ENCODE measurements at places on chromosomes 5 and 9. TPM values are rescaled to one million over a fixed set of nuclear protein-coding genes. Genes with fewer than 3 reads are reported as not detected.

DNA sequence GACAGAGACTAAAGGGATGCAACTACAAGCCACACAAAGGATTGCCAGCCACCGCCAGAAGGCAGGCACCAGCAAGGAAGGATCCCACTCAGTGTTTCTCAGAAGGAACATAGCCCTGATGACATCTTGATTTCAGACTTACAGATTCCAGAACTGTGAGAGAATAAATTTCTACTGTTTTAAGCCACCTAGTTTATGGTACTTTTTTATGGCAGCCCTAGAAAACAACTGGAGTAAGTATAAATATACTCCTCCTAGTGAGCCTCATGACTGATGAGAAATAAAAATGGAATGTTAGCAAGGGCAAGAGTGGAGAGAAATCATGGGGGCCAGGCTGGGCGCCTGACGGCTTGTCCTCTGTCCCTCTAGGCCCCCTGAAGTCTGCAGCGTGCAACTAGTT, 307.3 kb downstream of the PIK3R1 start:
- no peak for DNase-seq
- H3K4me1 ChIP-seq: peaks cover 1% of the 10 kb centered on the region
- H3K4me3 ChIP-seq: no peak overlapping the region
- H3K27ac ChIP-seq: no peak overlapping the region

The GAS1 gene
- total RNA-seq: 0.68 TPM

The PTGS1 gene
- 1.6 TPM for total RNA-seq

DNA sequence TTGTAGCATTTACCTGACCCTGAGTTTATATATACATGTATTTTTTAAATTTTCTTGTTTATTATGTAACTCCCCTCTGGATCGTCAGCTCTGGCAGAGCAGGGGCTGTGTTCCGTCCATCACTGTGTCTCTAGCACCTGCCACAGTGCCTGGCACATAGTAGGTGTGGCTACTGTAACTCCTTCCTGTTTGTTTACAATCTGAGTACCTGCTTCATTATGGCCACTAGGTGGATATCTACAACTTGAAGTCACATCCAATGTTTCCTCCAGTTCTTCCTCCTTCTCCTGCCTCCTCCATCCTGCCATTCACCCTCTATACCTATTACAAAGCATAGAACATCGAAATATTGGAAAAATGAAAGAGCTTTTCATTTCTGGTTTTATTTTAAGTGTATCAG, 14.2 kb upstream of the PPP1R2B start:
- no peak overlapping the region for H3K27ac ChIP-seq
- DNase-seq: no peak
- H3K27me3 ChIP-seq: no peaks in the 10 kb centered on the region
- H3K4me3 ChIP-seq: no peak overlapping the region
- H3K4me1 ChIP-seq: peaks cover 6% of the 10 kb centered on the region
- H3K36me3 ChIP-seq: no peaks in the 10 kb centered on the region

The GPR151 gene
- total RNA-seq: not detected

GRCh38 chr9:96423985-96424336, 5.8 kb upstream of the ZNF367 start:
- H3K27ac ChIP-seq: no peak overlapping the region
- H3K4me3 ChIP-seq: no peak overlapping the region
- DNase-seq: no peak
- H3K36me3 ChIP-seq: no peaks in the 10 kb centered on the region
- peaks cover 26% of the 10 kb centered on the region for H3K4me1 ChIP-seq

- H3K4me1 ChIP-seq: no peaks in the 10 kb centered on the region
- H3K4me3 ChIP-seq: no peak overlapping the region
- H3K36me3 ChIP-seq: no peaks in the 10 kb centered on the region
- no peaks in the 10 kb centered on the region for H3K27me3 ChIP-seq
Observed at GRCh38 chr5:139004374-139005307, 129.5 kb upstream of the LRRTM2 start.

The INSYN2B gene
- not detected for total RNA-seq

DNA sequence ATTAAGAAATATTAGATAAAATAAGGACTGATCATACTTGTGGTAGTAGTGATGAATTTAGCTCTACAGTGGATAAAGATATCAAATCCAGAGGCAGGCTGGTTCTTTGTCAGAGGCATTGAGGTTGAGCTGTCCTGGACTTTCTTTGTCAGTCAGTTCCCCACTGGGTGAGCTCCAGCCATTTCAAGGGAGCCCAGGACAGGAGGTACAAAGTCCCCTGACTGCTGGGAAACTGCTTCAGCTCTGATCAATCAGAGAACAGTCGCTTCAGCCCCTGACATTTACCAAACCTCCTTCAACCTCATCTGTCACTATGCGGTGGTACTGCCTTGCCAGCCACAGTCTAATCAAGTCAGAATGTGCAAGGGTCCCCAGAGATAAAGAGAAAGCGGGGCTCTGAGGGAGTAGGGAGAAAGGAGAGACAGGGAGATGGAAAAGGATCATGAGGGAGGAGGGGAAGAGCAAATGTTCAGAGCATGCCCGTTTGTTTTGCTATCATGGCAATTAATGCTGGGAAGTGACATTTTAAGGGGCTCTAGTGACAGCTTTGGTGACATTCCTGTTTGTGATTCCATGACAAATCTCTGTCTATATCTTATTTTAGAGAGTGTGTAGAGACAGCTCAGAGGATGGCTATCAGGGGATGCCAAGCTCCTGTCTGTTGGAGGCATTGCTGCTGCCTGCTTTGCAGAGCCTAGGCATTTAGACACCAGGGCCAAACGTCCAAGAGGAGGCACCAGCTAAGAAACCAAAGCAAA, 223.2 kb downstream of the ASTN2 start:
- H3K27me3 ChIP-seq: no peaks in the 10 kb centered on the region
- no peak overlapping the region for H3K4me3 ChIP-seq
- no peaks in the 10 kb centered on the region for H3K4me1 ChIP-seq
- H3K36me3 ChIP-seq: no peaks in the 10 kb centered on the region
- no peak for DNase-seq

- H3K27me3 ChIP-seq: peaks cover 12% of the 10 kb centered on the region
- H3K36me3 ChIP-seq: no peaks in the 10 kb centered on the region
- H3K4me1 ChIP-seq: no peaks in the 10 kb centered on the region
- no peak for DNase-seq
Observed at GRCh38 chr5:142200387-142200786, 91.8 kb downstream of the NDFIP1 start.

DNA sequence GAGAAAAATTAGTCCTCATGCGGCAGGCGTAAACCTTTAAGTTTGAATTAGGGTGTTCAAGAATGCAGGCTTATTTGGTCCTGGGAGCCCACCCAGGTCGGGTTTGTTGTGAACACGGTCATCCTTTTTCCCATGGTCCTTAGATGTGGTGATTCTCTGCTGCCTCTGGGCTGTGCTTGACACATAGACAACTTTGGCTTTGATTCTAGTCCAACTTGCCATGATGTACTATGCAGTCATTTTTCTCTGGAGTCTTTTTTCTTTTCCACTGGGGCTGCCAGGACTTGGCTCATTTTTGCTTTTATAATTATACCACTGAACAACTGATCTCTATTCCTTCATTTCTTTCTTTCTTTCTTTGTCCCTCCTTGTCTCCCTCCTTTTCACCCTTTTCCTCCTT, 218.6 kb downstream of the SREK1 start:
- DNase-seq: no peak
- H3K4me3 ChIP-seq: no peak overlapping the region
- no peak overlapping the region for H3K27ac ChIP-seq

The MTX3 gene
- total RNA-seq: 17.2 TPM

GRCh38 chr5:120503341-120503740, 39.2 kb downstream of the PRR16 start:
- no peaks in the 10 kb centered on the region for H3K4me1 ChIP-seq
- DNase-seq: no peak
- no peak overlapping the region for H3K27ac ChIP-seq
- H3K36me3 ChIP-seq: no peaks in the 10 kb centered on the region

DNA sequence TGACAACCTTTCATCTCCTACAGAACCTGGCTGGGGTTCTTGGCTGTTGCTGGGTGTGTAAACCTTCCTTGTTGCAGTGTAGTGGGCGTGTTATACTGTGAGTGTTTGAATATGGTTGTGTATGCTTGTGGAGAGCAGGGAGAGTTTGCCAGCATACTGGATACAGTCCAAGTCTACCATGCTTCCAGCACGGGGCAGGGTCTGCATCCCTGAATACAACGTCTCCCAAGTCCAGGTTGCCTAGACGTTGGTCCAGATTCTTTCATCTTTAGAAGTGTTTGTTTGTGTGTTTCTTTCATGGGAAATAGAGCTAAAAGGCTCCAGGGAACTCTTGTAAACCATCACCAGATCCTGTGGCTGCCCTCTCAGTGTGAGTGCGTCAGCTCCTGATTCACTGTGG, 46.4 kb downstream of the SYK start:
- H3K27me3 ChIP-seq: no peaks in the 10 kb centered on the region
- H3K27ac ChIP-seq: no peak overlapping the region
- no peak for DNase-seq
- H3K4me1 ChIP-seq: no peaks in the 10 kb centered on the region
- H3K4me3 ChIP-seq: no peak overlapping the region
- H3K36me3 ChIP-seq: no peaks in the 10 kb centered on the region

The SPDL1 gene
- total RNA-seq: 37.4 TPM

DNA sequence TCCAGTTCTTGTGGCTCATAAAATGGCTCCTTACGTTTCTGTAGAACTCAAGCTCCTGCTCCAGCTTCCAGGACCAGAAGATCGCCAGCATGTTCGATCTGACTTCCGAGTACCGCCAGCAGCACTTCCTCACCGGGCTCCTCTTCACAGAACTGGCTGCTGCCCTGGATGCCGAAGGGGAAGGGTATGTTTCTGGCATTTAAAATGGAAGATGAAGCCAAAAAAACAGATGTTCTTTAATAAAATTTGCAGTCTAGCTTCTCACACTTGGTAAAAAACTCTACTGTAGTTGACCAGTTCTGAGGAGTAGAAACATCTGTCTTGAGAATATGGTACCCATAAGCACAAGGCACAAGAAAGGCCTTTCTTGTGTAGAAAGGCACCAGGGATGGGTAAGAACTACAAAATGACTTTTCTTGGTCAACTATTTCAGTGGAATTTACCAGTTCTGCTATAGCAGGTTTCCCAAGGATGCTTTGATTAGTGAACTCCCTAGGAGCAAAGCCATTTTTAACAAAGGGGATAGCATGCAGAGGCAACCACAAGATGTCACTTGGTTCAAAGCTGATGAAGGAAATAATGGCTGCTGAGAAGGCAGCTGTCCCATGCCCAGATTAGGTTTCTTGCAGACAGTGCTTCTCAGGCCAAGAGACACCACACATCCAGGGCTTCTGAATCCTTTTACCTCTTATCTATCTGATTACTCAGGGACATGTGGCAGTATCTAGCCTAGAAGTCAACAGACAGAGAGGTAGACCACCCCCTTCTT, 192.4 kb downstream of the DOCK8 start:
- H3K36me3 ChIP-seq: peaks cover 62% of the 10 kb centered on the region
- no peak overlapping the region for H3K27ac ChIP-seq
- no peaks in the 10 kb centered on the region for H3K27me3 ChIP-seq

GRCh38 chr9:5518171-5518936, 8.0 kb downstream of the PDCD1LG2 start:
- H3K27ac ChIP-seq: no peak overlapping the region
- no peaks in the 10 kb centered on the region for H3K27me3 ChIP-seq

DNA sequence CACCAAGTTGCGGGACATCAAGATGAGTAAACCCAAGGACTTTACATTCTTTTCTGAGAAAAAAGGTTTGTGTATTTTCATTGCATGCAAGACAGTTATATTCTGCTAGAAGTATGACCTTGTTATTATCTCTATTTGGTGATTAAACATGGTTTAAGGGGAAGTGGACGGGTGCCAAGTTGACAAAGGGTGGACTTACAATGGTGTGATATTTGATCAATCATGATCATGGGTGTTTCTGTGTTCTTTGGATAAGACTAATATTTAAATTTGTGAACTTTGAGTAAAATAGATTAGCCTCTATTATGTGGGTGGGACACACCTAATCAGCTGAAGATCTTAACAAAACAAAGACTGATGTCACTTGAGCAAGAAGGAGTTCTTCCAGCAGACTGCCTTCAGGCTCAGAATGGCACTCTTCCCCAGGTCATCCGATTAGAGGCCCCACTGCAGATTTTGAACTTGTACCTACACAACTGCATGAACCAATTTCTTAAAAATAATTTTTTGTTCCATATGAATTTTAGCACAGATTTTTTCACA, 782.9 kb downstream of the CDH12 start:
- no peaks in the 10 kb centered on the region for H3K36me3 ChIP-seq
- no peak overlapping the region for H3K27ac ChIP-seq
- no peak for DNase-seq
- no peak overlapping the region for H3K4me3 ChIP-seq

DNA sequence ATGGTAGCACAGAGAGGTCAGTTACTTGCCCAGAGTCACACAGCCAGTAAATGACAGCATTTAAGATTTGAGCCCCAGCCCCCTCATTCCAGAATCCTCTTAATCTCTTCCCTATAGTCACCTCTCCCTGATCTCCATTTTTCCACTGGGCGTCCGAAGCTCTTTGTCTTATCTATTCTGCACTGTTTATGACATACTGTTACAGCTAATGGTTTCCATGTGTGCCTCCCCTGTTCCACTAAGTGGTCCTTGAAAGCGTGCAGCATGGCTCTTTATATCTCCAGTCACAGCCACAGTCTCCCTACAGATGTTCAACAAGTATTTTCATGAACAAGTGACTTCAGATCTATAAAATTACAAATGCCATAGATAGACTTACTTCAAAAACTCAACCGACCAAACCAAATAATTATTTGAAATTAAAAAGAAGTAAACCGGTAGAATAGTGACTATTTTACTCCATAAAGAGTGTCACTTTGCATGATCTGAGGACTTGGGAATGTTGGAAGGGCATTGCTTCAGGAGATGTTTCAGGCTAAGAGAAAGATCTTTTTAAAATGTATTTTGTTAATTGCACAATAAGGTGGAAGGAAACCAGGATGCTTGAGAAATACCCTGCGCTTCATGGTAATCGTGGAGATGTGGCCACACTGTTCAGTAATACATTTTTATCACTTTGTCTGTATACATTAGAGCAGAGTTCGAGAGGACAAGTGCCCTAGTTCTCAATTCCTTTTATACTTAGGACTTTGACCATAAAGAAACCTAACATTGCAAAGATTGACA, 237.2 kb downstream of the FBXL7 start:
- H3K27me3 ChIP-seq: no peaks in the 10 kb centered on the region
- H3K4me1 ChIP-seq: no peaks in the 10 kb centered on the region
- H3K4me3 ChIP-seq: no peak overlapping the region
- no peak overlapping the region for H3K27ac ChIP-seq
- DNase-seq: no peak
- H3K36me3 ChIP-seq: no peaks in the 10 kb centered on the region

The C7 gene
- not detected for total RNA-seq

The LPAR1 gene
- not detected for total RNA-seq

The MUSK gene
- total RNA-seq: not detected

DNA sequence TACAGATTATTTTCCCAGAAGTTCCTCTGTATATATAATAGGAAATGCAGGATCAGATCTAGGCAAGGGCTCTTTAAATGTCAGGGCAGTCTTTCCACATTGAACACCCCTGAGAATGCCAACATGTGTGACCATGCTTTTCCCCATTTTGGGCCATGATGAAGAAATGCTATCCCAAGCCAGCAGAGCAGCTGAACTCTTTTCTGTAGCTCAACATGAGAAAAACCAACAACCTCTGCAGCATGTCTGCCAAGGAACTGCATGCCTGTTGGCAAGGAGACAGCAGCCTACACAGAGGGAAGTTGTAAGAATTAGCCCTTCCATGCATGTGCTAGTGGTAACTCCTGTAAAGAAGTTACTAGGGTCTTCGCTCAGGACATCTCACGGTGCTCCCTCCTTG, 9.5 kb upstream of the IFNK start:
- no peak overlapping the region for H3K27ac ChIP-seq
- no peaks in the 10 kb centered on the region for H3K4me1 ChIP-seq
- H3K27me3 ChIP-seq: peaks cover 2% of the 10 kb centered on the region
- H3K36me3 ChIP-seq: peaks cover 11% of the 10 kb centered on the region
- no peak for DNase-seq

GRCh38 chr5:131378721-131379541, 115.1 kb downstream of the CDC42SE2 start:
- no peak for DNase-seq
- peak overlapping the region; percentile 71 for H3K4me3 ChIP-seq
- peaks cover 63% of the 10 kb centered on the region for H3K4me1 ChIP-seq
- peaks cover 17% of the 10 kb centered on the region for H3K36me3 ChIP-seq
